A549 (cell line): ENCODE measurements at places on chromosomes 6 and 20.

GRCh38 chr6:152127432-152128165 is 320.1 kb downstream of the ESR1 start:
- DNase-seq, result no peak

- DNase-seq, result no peak
Observed at GRCh38 chr6:56231827-56232226, 15.6 kb downstream of the COL21A1 start.

- DNase-seq, result no peak
Observed at GRCh38 chr6:119470893-119471542, 121.5 kb upstream of the MAN1A1 start.

- no peak for DNase-seq
Observed at GRCh38 chr6:158388727-158389126, 76.5 kb downstream of the TULP4 start.

DNA sequence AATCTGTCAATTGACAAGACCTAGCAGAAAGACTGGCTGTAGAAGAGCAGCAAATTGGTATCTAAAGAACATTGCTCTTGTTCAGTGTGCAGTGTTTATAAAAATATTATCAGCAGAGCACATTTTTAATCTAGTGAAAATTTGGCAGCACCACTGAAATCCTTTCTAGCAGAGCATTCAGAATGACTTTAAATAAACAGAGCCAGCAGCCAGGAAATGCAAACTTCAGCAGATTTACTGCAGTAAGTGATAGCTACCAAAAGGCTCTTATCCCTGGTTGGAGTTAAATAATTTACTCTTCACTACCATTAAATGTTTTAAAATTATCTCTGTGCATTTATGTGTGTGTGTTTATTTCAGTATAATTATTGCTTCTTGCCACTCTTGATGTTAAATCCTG is 590.9 kb upstream of the CITED2 start:
- DNase-seq, result no peak

- no peak for DNase-seq
Observed at GRCh38 chr20:10306440-10307358, 88.1 kb downstream of the SNAP25 start.

DNA sequence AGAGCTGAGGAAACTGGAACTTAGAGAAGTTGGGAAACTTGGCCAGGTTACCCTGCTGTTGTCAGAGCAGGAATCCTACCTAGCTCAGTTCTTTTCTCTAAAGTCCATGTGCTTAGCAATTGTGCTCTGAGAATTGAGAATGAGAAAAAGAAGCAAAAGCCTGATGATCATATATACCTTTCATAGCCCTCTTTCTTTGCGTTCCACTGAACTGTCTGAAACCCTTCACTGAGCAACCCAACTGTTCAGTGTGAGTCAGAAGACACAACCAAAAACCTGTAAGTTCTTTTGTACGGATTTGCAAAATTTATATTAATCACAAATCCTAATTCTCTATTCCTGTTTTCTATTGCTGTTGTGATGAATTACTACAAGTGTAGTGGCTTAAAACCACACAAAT is 80.6 kb downstream of the PHF3 start:
- DNase-seq, result no peak

- DNase-seq, result no peak
Observed at GRCh38 chr6:156045401-156046267, 590.0 kb upstream of the NOX3 start.

DNA sequence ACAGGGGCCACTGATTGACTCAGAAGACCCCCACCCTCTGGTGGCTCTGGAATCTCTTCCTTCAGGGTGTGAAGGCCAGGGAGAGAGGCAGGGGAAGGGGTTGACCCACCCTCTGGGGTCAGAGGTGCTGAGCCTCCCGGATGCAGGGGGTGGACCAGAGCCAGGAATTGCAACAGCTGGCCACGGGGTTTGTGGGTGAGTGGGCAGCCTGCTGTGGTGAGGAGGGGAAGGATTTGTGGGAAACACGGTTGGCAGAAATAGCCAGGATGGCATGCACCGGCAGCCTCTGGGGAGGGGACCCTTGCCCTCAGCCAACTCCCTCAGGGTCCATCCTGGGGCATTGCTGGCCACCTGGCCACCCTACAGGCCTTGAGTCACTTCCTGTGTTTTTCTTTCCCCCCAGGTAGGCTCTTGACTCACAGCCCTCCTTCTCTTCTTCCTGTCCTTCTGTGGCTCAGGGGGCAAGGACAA is 92.8 kb downstream of the MRPL14 start:
- DNase-seq, result no peak

DNA sequence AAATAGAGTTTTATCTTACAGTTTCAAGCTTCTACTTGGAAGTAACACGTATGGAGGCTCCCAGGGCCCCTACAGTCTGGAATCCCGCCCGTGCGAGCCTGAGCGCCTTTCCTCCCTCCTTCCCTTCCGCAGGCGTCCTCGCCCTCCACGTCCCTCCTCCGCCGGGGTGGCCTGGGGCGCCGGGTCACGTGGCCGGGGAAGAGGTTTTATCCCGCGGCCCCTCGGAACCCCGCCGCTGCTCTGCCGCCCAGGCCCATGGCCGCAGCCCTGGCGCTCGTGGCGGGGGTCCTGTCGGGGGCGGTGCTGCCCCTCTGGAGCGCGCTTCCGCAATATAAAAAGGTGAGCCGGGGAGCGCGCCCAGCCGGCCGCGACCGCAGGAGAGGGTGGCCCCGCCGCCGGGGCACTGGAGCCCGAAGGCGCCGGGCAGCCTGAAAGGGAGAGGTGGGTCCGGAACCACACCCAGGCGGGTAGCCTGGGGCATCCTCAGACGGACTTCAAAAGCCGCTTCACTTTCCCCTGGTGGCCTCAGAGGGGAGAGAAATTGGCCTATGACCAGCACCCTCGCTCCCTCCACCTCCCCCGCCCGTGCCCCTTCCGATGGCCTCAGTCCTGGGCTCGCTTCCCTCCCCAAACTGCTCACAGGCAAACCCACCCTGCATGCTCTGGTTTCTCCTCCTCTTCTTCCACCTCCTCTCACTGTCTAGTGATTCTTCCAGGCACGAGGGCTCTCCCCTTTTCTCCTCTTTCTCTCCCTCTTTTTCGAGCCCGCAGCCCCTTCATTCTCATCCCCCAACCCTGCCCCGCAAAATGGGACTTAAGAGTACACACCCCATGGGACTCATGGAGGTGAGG is at the start of gene CLPSL2:
Gene CLPSL2, plus strand, starts transcription at position 235 of the 852 bp plus-strand sequence. Its CDS starts 21 bp downstream, at position 256.
- DNase-seq, result no peak

DNA sequence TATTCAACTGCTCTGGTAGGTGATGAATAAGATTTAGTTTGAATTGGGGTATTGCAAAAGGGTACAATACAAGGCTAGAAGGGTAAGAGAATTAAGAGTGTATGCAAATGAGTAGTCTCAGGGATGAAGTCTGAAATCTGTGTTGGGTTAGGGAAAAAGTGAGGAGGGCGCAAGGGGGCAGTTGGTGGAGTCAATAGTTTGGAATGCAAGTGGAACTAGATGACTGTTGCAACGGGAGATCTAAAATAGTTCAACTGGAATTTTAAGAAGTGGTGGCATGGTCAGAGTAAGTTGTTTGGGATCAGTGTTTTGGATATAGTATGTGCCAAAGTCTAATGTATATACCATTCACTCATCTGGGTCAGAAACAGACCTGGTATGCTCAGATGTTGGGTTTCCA is 329.6 kb downstream of the GJA1 start:
- no peak for DNase-seq
